NCI-H446 (cell line): ENCODE measurements at places on chromosomes 16 and 17.

- DNase-seq, result no peak
These were observed 2.3 kb downstream of the CLUH start for GRCh38 chr17:2709183-2709661.

GRCh38 chr17:43832976-43833829, at the start of gene MPP3:
Gene MPP3, minus strand, starts transcription at chr17:43833146. Its CDS starts 1,240 bp downstream, at chr17:43831906.
- DNase-seq, result peak; percentile 41

DNA sequence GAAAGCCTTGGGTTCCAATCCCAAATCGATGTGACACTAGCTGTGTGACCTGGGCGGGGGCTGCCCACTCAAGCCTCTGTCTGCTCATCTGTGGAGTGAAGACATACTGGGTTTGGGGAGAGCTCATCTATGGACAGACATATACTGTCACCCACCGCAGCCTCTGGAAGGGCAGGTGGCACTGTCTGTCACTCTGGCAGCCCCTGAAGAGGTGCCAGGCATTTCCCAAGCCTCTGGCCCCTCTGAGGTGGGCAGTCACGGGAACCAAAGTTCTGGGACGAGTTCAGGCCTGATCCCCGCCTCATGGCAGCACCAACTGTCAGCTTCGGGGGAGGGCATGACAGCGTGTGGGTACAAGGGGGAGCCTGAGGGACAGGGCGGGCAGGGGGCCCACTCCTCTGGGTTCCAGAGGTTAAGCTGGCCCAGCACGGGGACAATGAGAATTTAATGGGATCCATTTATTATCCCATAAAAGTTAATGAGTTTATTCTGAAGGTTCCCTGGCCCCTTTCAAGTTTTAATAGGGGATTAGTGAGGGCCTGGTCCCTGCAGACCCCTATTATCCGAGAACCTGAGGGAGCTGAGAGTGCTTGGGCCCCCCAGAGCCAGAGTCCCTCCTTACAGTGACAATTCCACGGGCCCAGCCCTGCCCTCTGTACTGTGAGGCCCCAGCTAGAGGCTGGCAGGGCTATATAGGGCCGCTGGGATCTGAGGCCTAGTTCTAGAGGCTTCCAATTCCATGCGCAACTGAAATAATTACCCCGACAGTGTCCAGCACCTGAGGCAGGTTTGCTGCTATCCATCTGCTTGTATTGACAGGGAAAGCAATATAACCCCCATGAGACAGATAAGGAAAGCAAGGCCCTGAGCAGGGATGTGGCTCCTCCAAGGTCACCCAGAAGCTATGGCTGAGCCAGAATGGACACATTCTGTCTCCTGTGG, 18.8 kb downstream of the SEZ6 start:
- DNase-seq, result no peak

DNA sequence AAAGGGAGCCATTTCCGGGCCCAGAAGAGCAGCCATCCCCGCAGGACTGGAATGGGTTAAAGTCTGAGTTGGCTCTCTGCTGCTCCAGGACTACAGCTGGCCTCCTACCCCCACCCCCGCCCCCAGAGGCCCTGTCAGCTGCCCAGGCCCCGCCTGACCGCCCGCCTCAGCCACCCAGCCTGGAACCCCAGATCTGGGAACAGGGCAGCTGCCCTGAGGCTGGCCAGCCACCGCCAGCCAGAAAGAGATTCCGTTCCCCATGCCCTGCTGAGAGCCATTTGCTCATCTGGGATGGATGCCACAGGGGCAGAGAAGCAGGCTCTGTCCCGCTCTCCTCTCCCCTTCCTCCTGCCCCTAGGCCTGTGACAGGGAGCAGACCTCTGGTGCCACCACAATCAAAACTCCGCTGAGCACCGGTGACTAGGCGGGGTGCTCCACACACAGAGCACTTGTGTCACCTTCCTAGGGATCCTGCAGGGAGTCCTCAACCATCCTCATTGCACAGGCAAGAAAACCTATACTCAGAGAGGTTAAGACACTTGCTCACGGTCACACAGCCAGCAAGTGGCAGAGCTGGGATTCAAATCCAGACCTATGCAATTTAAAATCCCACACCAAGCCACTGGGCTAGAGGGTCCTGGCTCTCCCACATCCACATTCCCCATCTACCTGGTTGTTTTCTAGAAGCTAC, 44.1 kb downstream of the ZNF423 start:
- DNase-seq, result peak; percentile 83

- no peak for DNase-seq
These were observed 3.1 kb upstream of the MRPS23 start for GRCh38 chr17:57852955-57853328.

DNA sequence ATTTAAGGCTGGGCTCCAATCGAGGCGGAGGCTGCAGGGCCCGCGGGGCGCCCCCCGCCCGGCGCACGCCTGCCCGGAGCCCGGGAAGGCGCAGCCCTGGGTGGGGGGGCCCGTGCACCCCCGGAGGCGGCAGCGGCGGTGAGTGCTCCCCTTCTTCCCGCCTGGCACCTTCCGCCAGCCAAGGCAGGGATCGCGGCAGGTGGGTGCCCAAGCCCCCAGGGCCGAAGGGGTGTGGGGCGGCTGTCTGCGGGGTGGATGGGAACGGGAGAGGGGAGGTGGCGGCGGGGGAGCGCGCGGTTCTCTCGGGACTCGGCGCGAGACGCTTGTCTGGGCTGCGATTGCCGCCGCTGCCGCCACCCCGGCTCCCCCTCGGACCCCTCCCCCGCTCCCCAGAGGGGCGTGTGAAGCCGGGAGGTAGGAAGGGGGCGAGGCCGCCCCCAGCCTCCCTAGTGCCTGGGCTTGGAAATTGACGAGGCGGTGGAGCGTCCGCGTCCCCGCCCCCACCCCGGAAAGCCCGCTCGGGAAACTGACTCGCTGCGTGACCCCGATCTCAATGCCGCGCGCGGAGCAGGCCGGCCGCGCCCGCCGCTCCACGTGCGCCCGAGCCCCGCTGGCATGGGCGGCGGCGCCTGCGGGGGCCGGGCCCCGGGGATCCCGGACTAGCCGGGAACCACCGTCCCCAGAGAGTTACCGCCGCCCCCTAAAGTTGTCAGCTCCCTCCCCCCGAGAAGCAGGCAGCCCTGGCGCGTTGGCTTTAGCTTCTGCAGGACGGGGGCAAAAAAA, 231.5 kb downstream of the MRTFB start:
- peak; percentile 24 for DNase-seq
